ENCODE measurements at places on chromosomes 3 and 15.

- no peak for DNase-seq
These were observed 10.9 kb downstream of the PXYLP1 start for GRCh38 chr3:141242377-141243092.

DNA sequence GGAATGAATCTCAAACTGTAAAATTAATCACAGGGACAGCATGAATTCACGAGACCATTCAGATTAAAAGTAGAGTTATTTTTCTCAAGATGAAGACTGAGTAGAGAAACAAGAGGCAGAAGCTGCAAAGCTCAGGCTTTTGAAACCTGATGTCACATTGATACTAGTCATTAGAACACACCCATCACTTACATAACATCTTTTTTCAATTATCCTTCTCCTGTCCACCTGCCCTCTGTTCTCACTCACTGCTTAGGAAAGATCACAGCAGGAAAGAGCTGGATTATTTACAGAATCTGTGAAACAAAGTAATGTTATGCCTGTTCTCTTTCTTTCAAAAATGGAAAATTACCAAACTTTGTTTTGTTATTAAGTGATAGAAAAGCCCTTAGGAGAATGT, 72.0 kb upstream of the CDAN1 start:
- DNase-seq: no peak

- DNase-seq: peak; percentile 75
These were observed at the start of gene MELTF for GRCh38 chr3:197029511-197030167. Gene MELTF (minus strand): TSS chr3:197029817. CDS start chr3:197029702, 115 bp downstream.

DNA sequence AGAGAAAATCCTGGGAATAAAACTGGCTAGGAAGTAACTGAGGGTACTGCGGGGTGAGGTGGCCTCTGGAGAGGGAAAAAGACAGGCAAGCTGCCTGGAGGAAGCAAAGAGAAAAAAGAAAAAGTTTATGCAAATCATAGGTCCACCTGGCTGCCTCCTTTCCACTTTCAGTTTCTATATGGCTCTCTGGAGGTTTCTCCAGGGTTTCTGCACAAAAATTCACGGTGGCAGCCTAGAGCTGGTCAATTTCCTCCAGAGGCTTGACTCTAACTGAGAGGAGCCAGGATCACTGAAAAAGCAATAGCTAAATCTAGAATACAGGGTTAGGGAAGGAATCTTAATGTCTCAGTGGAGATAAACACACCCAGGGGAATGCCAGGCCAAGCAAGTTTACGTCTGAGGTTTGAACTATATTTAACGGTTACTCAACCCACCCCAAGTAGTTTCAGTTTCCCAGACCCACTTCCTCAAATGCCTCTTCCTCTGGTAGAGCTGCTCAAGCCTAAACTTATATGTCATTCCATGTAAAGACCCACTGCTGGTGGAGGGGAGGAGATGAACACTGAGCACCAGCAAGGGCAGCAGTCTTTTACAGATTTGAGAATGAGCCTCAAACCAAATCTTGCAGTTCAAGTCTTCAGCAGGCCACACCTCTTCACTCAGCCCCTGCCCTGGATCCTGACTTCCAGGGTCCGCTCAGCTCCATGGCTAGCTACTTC, 5.7 kb downstream of the LYSMD2 start:
- DNase-seq: no peak

DNA sequence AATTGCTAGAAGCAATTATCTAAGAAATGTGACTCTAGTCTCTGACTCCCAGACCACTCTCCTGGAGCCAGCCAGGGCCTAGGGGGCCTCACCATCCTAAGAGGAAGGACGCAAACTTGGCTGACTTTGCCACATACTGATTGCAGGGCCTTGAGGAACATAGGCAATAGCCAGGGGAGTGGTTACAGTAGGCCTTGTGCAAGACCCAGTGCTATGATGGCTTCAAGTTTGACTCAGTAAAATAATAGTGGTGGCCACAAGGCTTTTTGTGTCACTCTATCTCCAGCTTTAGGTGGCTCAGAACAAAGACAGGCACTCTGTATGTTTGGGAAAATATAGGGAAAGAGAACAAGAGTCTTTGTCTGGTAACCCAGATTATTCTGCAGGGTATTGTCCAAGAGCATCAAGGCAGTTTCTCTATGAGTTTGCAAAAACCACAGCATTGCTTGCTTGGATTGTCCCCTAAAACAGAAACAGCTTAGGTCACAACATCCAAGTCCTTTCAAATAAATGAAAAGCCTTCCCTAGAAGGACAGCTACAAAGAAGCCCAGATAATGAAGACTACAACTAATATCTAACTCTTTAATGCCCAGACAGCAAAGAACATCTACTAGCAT, 631.5 kb downstream of the PYDC2 start:
- no peak for DNase-seq

Measured in stimulated activated CD4-positive, alpha-beta T cell treated with anti-CD3 and anti-CD28 coated beads, Interleukin-1b, Interleukin-23, amount 100 ng/mL, for 4 hours (primary cell).